ENCODE measurements at places on chromosomes 2 and 18.

DNA sequence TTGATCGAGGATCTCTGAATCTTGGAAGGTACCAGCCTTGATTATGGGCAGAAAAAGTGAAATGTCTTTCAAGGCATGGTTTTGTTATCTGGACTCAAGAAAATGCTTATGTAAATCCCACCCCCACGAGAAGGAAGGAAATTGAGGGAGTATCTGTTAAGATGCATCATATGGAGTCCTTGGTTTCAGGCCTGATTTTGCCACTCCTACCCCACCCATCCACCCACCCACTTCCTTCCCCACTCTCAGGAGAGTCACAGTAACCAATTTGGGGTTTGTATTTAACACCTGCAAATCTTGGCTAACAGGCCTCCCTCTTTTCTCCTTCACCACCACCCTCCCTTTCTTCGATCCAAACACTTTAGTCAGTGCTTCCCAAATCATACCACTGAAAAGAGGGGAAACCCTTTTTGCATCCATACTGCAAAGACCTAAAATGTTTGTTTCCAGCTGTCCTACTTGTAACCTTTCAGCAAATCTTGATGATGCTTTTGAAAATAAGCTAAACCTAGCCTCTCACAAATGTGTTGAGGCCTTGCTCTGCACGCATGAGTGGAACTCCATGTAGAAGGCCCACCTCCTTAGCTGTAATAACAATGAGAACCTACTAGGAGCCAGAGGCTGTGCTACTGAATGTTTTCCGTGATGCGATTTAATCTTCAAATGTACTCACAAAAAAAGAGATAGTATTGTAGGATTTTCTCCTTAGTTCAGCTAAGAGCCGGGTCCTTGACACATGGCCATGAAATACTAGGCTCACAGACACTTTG is 34.8 kb downstream of the POU3F3 start:
- peaks cover 13% of the 10 kb centered on the region for H3K27me3 ChIP-seq
- H3K36me3 ChIP-seq: no peaks in the 10 kb centered on the region
- no peak for DNase-seq
- peaks cover 16% of the 10 kb centered on the region for H3K4me1 ChIP-seq
- H3K27ac ChIP-seq: no peak overlapping the region

DNA sequence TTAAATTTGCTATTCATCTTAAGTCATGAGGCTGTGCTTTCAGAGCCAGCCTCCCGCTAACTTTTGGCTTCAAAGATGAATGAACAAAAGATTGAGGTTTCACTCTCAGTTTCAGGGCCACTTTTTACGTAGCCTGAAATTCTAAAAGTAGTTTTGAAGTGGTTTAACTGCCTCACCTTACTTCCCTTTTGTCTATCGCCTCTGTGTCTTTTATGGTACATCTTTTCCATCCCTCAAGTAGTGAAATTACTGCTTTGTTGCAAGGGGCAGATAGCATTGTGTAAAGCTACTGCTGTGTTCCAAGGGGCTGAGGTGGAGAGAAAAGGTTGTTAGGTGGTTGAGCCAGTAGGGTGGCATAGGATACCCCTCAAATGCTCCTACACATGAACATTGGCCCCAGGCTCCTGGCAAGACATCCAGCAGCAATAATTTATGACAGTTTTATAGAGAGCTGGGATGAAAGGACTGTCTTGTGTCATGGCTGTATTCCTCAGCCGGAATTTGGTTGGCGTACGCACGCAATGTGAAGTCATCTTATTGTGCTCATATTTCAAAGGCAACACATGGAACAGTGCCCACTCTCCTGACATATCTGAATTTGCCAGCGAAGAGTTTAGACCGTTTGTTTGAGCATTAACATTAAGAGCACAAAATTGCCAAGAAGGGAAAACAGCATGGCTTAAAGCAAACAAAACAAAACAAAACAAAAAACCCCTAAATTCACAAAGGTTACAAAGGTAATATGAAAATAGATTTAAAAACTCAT is 32.2 kb downstream of the QPCT start:
- H3K36me3 ChIP-seq: no peaks in the 10 kb centered on the region
- peak overlapping the region; percentile 63 for H3K27ac ChIP-seq
- peaks cover 30% of the 10 kb centered on the region for H3K27me3 ChIP-seq
- H3K4me1 ChIP-seq: peaks cover 13% of the 10 kb centered on the region
- peak; percentile 49 for DNase-seq

DNA sequence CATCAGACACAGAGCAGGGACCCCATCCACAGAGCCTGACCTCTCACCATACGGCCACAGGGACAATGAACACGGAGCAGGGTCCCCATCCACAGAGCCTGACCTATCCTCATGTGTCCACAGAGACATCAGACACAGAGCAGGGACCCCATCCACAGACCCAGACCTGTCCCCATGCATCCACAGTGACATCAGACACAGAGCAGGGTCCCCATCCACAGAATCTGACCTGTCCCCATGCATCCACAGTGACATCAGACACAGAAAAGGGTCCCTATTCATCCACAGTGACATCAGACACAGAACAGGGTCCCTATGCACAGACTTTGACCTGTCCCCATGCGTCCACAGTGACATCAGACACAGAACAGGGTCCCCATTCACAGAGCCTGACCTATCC is 325.1 kb upstream of the RAB6C start:
- H3K36me3 ChIP-seq: peaks cover 9% of the 10 kb centered on the region
- no peak overlapping the region for H3K27ac ChIP-seq

DNA sequence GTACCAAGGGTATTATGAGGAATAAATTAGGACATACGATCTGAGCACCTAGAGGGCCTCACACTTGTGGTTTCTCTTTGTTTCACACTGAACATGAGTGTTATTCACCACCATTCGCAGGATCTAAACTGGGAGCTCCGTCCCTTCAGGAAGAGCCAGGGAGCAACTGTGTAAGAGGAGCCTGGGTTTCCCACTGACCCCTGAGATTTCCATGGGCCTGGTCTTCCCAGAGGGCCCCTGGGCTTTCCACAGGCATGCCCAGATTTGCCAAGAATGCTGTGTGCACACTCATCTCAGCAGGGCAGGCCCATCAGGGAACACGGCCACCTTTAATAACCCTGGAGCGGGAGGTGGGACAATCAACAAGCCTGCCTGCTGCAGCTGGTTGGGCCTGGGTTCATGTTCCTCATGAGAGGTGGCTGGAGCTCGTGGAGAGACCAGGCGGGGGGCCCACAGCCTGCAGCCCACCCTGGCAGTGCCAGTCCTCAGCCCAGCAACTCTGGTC is 416.8 kb upstream of the MYT1L start:
- no peak for DNase-seq
- H3K4me1 ChIP-seq: no peaks in the 10 kb centered on the region
- no peaks in the 10 kb centered on the region for H3K27me3 ChIP-seq

DNA sequence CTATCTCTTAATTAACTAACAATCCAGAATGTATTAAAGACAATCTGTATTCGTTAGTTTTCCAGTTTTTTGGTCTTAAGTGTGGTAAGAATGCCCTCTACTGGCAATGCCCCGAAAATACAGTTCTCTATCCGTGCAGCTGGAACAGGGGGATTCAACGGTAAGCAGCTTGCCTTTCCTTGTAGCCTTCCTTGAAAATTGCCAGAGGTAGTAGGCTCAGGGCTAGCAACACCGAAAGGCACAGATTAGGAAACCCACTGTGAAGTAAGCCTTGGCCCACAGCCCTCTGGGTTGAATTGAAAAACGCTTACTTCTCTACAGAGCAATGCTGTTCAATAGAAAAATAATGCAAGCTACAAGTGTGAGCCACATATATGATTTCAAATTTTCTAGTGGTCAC is 17.1 kb upstream of the VPS4B start:
- H3K4me1 ChIP-seq: peaks cover 7% of the 10 kb centered on the region
- H3K36me3 ChIP-seq: no peaks in the 10 kb centered on the region
- peaks cover 1% of the 10 kb centered on the region for H3K27me3 ChIP-seq

DNA sequence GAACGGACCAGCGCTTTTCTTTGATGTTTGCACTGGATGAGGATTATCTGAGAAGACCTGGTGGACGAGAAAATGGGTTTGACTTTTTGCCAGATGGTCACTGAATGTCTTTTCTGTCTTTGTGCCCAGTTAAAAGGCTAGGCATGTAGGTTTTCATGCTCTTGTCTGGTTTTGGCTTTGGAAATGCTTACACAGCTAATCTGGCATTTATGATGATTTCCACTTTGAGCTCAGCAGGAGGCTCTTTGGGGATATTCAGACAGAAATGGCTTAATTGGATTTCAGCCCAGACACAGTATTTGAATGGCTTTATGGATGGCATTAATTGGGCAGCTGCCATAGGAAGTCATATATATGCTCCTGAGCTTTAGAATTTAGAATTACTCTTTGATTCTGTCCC is 59.6 kb downstream of the NCK2 start:
- peaks cover 96% of the 10 kb centered on the region for H3K4me1 ChIP-seq
- peak overlapping the region; percentile 85 for H3K4me3 ChIP-seq
- no peak for DNase-seq
- H3K27me3 ChIP-seq: no peaks in the 10 kb centered on the region
- peaks cover 30% of the 10 kb centered on the region for H3K36me3 ChIP-seq

- DNase-seq: no peak
- no peaks in the 10 kb centered on the region for H3K27me3 ChIP-seq
- H3K4me1 ChIP-seq: no peaks in the 10 kb centered on the region
- H3K36me3 ChIP-seq: no peaks in the 10 kb centered on the region
- H3K4me3 ChIP-seq: no peak overlapping the region
Measured at GRCh38 chr2:124039032-124039431, 13.9 kb downstream of the CNTNAP5 start.

DNA sequence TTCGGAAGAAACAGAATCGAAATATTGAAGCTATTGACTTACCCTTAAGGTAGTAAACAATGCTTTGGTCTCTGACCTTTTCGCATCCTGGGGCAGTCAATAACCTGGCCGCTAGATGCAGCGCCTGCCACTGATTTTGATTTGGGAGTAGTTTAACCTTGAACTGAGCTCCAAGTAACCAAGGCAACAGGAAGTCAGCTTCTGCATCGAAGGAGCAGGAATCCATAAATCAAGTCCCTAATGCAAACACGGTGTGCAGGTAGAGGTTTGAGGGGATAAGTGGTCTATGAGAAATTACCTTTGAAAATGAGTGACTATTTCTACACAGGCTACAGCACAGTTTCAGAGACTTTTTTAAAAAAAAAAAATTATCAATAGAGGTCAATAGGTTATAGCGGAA is 353.5 kb downstream of the SETBP1 start:
- H3K36me3 ChIP-seq: no peaks in the 10 kb centered on the region
- DNase-seq: no peak
- H3K4me1 ChIP-seq: no peaks in the 10 kb centered on the region
- no peak overlapping the region for H3K27ac ChIP-seq
- no peak overlapping the region for H3K4me3 ChIP-seq

- peaks cover 10% of the 10 kb centered on the region for H3K4me1 ChIP-seq
- no peak overlapping the region for H3K4me3 ChIP-seq
- H3K27ac ChIP-seq: peak overlapping the region; percentile 38
Measured at GRCh38 chr18:9433671-9434121, 41.6 kb upstream of the RALBP1 start.

- peaks cover 7% of the 10 kb centered on the region for H3K36me3 ChIP-seq
- no peaks in the 10 kb centered on the region for H3K27me3 ChIP-seq
- no peak for DNase-seq
- H3K27ac ChIP-seq: no peak overlapping the region
Measured at GRCh38 chr2:18552351-18553077, 7.9 kb downstream of the RDH14 start.

DNA sequence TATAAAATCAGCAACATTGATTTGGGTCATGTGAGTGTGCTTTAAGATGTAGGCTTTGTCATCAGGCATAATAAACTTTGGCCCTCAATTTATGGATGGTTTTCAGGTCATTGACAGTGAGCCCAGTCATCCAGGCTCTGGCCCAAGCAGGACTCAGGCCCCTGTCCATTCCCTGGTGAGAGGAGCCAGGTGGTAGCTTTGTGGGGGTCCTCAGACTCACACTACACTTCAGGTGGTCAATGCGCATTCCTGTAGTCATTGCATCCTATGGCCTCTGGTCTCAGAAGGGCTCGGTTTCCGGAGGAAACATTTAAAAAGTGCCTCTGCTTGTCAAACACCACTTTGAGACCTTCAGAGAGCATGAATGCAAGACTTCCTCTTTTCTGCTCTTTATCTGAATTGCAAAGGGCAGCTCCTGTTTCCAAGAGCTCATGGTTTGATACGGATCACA is 20.2 kb downstream of the LGALSL start:
- H3K27me3 ChIP-seq: peaks cover 2% of the 10 kb centered on the region
- H3K4me1 ChIP-seq: peaks cover 9% of the 10 kb centered on the region
- no peak for DNase-seq
- peak overlapping the region; percentile 48 for H3K4me3 ChIP-seq

- H3K27ac ChIP-seq: no peak overlapping the region
- no peaks in the 10 kb centered on the region for H3K4me1 ChIP-seq
- DNase-seq: no peak
- peaks cover 4% of the 10 kb centered on the region for H3K27me3 ChIP-seq
- H3K36me3 ChIP-seq: no peaks in the 10 kb centered on the region
Measured at GRCh38 chr18:36650906-36651305, 177.9 kb downstream of the TPGS2 start.

DNA sequence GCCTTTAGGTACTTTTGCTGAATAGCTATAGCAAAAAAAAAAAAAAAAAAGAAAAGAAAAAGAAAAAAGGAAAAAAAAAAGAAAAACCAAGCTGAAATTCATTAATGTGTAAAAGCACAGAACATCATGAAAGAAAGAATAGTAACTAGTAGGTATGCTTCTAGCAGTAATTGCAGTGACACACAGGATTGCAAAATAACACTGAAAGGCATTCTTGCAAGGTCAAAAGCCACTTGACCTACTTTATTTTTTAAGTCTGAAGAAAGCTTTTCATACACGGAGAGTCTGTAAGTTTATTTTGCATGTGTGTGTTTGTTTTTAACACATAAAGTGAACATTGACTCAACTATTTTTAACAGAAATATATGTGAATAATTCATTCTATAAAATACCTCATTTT is 54.4 kb downstream of the DOK6 start:
- H3K27me3 ChIP-seq: no peaks in the 10 kb centered on the region
- H3K4me3 ChIP-seq: no peak overlapping the region
- H3K27ac ChIP-seq: no peak overlapping the region
- no peaks in the 10 kb centered on the region for H3K4me1 ChIP-seq
- no peaks in the 10 kb centered on the region for H3K36me3 ChIP-seq
- no peak for DNase-seq

Measured in naive thymus-derived CD8-positive, alpha-beta T cell (primary cell).